Activated CD4-positive, alpha-beta T cell treated with anti-CD3 and anti-CD28 coated beads for 1 hour (primary cell): ENCODE measurements at places on chromosomes 5 and 9.

- DNase-seq: no peak
Observed at GRCh38 chr9:37412431-37413151, 9.9 kb upstream of the GRHPR start.

DNA sequence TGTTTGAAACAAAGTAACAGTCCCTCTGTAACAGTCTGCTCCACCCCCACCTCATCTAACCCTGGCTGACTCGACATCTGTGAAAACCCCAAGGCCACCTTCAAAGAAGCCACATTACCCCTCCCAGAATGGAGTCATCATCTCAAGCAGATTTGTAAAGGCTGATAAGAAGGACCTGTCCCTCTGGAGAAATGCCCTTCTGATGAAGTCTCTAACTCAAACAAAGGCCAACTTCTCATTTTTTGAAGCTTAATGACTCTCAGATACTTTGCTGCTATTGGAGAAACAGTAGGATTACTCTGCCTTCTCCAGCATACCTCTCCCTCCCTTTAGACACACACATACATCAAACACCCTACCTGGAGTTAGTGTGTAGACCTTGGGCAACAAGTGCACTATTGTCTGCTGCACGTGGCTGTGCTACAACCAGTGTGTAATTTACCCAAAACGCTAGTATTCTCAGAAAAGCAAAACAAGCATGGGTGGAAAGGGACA is 5.3 kb upstream of the SUSD1 start:
- no peak for DNase-seq

DNA sequence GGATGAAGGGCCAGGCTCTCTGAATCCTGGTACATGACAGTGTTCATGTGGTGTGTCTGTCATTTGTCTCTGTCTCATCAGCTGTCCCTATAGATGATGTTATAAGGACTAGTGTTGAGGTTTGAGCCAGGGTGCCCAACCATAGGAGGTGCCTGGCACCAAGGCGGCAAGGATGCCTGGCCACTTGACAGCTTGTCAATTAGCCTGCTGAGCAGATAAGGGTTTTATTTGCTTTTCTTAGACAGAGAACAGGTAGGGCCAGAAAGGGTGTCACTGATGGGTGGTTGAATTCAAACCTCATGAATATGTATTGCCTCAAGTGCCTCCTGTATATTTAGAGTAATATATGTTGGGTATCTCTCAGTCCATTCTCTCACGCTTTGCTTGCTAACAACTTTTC is 30.1 kb upstream of the AUH start:
- DNase-seq: no peak

GRCh38 chr5:132363431-132364112 is 5.9 kb upstream of the SLC22A5 start:
- no peak for DNase-seq

DNA sequence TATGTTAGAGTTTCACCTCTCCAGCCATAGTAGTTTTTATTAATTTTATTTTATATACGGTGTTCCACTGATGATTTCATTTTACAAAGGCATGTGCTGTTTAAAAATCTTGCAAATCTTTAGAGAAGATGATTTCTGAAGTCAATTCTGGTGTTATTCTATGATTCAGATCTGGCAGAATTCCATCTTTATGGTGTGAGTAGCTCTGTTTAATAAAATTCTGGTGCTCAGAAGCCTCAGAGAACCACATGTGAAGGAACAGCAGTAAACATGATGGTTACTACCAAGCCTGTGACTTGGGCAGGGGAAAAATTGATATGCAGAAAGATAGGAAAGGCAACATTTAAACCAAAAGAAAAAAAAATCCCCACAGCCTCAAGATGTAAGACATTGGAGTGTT is 299.7 kb downstream of the NPR3 start:
- no peak for DNase-seq

DNA sequence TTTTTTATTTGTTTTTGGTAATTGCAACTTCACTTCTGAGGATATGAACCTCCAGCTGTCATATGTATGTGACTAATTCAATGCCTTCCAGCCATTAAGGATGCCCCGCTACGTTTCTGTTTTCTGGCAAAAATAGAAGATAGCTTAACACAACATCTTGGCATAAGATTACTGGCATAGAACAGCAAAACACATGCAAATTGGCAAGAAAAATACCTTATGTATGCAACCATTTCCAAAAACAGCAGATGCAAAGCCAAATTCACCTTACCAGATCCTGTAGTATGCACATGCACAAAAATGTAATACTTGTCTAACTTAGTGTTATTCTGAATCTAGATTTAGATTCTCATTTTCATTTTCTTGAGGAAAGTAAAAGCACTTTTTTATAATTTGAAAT is 461.1 kb upstream of the CYLC2 start:
- DNase-seq: no peak

GRCh38 chr9:77848897-77849296 is 182.7 kb downstream of the GNAQ start:
- DNase-seq: no peak

GRCh38 chr5:1107167-1108022 is 4.5 kb downstream of the SLC12A7 start:
- DNase-seq: no peak

DNA sequence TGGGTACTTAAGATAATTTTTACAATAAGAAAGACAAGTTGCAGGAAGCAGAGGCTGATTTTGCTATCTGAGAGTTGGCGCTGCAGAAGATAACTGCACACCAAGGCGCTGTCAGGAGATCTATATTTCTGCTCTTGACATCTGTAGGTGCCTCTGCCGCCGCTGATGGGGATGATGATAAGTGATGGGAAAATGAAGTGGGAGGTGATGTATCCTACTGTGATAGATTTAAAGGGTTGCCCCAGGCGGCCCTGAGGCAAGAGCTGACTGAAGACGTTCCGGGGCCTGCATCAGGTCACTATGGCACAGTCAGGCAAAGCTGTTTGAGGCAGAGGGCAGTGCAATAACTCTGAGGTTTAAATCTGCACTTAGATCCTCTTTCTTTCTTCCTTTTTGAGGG is 78.1 kb downstream of the SNCAIP start:
- no peak for DNase-seq

GRCh38 chr5:109199289-109199688 is 210.5 kb downstream of the PJA2 start:
- no peak for DNase-seq

GRCh38 chr9:114096041-114096511 is 3.0 kb downstream of the KIF12 start:
- DNase-seq: no peak

GRCh38 chr9:133089271-133089671 is 27.5 kb downstream of the CEL start:
- no peak for DNase-seq

- DNase-seq: no peak
Observed at GRCh38 chr9:130301483-130302286, 36.1 kb downstream of the HMCN2 start.

- no peak for DNase-seq
Observed at GRCh38 chr5:101950019-101950418, 346.1 kb downstream of the SLCO4C1 start.

DNA sequence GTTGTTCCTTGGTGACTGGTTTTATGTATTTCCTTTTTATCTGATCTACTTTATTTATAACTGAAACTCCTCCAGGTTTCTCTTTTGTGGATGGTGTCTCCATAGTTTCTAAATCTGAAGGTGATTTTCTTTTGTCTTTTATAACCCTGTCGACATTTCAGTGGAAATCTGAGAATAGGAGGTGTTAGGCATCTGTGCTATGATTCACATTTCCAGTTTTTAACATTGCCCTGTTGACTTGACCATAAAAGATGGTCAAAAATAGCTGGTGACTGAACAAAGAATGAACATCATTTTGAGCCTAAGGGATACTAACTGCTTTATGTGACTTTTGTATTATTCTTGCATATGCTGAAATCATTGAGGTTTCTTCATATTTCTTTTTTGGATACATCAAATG is 190.5 kb downstream of the PCSK1 start:
- no peak for DNase-seq

DNA sequence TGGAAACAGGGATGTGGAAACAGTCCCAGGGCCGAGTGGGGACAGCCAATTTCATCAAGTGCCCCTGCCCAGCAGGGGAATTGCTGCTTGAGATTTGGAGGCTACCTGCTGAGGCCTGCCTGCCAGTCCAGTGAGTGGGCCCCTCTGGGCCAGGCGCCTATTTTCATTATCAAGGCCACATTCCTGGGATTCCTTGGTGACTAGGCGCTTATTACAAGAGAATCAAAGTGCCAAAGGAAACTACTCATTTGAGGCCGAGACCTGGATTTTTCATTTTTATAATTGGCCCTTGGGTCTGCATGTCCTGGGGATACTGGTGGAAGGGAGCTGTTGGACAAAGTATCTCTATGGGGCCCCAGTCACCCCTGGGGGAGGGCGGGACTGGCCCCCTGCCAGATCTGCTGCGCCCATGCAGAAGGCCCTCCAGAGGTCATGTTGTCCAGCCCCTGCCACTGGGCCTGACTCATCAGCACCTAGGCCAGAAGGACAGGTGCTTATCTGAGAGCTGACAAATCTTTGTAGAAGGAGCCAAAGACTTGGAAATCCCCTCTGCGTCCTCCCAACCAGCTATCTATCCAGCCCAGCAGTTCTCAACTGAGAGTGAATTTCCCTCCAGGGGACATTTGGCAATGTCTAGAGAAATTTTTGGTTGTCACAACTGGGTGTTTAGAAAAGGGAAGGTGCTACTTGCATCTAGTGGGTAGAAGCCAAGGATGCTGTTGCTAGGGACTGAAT is 45.6 kb downstream of the FOXI1 start:
- DNase-seq: no peak

- no peak for DNase-seq
Observed at GRCh38 chr5:172453986-172454357, 353 bp downstream of the SH3PXD2B start.

GRCh38 chr9:111274737-111275136 is 55.3 kb downstream of the OR2K2 start:
- DNase-seq: no peak

- DNase-seq: no peak
Observed at GRCh38 chr5:163658702-163659567, 153.5 kb downstream of the MAT2B start.

- no peak for DNase-seq
Observed at GRCh38 chr5:135567661-135568060, 11.1 kb downstream of the CXCL14 start.

DNA sequence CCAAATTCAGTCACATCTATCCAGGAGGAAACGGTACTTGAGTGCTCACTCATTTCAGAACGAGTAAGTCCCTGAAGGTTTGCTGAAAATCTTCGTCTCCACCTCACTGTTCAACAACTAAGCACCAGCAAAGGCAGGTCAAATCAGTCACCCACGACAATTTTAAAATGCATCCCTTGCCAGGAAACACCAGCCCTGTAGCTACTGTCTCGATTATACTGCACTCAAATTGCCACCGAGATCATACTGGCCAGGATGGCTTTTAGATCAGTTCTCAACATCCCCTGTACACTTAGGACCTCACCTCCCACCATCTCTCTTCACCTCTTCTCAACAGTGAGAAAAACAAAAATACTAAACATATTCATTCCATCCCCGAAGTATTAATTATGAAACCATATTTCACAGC is 298.6 kb downstream of the AGTPBP1 start:
- no peak for DNase-seq

DNA sequence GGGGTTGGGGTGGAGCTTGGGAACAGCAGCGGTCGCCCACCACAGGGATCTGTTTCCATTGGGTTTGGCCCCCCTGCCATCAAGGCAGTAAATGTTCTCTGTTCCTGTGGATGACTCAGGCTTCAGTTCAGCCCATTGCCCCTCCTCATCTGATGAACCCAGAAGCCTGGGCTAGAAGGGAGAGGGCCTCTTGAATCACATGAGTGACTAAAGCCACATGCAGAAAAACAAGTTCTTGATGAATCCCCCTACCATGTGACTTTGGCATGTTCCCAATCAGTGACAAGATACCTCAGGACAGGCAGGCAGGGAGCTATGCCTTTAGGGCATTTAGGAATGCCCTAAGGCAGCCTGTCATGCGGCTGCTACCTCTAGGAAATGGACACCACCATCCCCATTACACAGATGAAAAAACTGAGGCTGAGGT is 2.5 kb downstream of the SH3PXD2B start:
- no peak for DNase-seq

DNA sequence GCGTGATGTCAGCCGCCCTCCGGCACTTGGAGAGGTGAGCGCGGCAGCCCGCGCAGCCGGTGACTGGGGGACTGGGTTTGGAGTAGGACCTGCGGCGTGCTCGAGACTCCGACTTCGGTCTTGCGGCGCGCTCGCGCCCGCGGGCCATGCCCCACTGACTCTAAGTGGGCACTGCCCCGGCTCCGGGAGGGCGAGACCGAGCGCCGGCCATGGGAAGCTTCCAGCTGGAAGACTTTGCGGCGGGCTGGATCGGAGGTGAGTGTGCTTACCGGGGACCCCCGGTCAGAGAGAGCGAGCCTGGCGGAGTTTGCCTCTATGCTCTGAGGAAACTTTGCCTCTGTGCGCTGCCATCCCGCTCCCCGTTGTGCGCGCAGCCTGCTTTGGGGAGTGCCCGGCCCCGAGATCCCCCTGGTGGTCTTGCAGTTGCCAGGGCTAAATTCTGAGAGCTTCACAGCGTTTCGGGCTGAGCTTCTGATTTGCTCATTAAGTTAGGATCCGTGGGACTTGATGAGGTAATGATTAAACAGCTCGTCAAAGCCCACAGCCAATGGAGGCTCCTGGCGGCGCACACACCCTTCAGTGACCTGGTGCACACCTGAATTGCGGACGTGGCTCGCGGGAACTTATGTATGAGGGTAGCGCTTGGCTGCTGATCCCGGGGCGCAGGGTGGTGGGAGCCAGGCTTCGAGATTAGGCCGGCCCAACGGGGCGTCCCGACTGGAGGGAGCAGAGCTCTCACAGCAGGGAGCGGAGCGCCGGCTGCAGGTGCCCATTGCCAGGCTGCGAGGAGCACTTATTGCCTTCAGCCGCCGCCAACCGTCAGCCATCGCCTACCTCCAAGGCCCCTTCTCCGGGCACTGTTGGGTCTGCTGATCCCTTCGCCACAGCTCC is at the start of gene SLC25A48:
Gene SLC25A48 (plus strand): TSS at position 25 of the 891 bp plus-strand sequence. CDS start 185 bp downstream, at position 210.
- DNase-seq: no peak

DNA sequence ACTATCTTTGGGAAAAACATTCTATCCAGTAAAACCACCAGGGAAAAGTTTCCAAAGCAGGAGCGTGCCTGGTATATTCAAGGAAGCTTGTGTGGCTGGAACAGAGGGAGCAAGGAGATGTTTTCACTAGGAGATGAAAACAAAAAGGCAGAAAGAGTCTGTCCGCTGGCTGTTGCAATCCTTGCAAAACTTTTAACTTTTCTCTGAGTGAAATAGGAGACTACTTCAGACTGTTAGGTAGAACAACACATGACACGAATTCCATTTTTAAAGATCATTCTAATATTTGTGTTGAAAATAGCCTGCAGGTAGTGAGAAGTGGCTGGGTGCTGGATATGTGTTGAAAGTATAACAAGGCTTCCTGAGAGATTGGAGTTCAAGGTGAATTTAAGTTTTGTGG is 69.5 kb downstream of the PRR16 start:
- no peak for DNase-seq
